AG04450 (cell line): ENCODE measurements at places on chromosomes 3 and 15.

DNA sequence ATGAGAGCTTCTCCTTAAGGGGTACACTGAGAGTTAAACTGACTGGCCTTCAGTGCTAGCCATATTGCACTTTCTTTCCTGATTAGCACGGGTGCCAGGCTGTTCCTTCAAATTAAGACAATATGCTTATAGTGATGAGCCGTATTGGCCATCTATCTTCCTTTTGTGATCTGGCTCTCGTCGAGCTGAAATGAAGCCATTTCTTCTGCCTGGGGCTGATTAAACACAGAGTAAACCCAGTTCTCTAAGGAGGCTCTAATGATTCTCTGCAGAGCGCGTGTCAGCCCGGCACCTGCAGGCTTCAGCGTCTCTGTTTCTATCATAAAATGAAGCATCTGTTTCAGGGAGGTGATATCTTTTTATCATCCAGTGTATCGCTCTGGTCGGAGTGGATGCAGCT is 107.5 kb upstream of the NR2F2 start:
- DNase-seq, result no peak

- no peak for DNase-seq
Observed at GRCh38 chr3:28089527-28089897, 151.9 kb upstream of the CMC1 start.

DNA sequence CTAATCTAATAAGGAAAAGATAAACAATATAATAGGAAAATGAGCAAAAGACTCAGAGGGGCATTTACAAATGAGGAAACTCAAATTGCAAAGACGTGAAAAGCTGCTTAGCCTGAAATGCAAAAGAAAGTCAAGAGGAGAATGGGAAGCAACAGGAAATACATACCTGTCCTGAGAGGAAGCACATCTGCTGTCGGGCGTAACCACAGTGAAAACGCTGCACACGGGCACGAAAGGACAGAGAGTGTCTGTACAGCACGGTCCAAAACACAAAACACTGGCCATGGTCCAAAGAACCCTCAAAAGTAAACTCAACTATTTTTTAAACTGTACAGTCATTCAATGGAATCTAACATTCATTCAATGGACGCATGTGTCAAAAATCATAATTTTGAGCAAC is 100.6 kb downstream of the CHSY1 start:
- DNase-seq, result no peak

GRCh38 chr3:107269136-107269535 is 108.1 kb upstream of the CCDC54 start:
- DNase-seq, result no peak
